ENCODE measurements at places on chromosomes 1 and 21.
A peak's percentile ranks its signal among the peaks of the same experiment; 100 is the strongest.

DNA sequence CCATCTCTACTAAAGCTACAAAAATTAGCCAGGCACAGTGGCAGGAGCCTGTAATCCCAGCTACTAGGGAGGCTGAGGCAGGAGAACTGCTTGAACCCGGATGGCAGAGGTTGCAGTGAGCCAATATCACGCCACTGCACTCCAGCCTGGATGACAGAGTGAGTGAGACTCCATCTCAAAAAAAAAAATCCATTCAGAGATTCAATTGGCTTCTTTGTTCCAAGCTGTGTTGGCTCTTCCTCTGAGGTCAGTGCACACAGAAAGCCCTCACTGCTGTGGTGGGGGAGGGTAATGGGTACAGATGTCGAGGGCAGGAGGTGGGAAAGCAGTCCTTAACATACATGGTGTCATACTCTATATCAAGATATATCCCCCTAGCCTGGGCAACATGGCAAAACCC lies 14.7 kb downstream of the TIE1 start:
- no peak for DNase-seq

DNA sequence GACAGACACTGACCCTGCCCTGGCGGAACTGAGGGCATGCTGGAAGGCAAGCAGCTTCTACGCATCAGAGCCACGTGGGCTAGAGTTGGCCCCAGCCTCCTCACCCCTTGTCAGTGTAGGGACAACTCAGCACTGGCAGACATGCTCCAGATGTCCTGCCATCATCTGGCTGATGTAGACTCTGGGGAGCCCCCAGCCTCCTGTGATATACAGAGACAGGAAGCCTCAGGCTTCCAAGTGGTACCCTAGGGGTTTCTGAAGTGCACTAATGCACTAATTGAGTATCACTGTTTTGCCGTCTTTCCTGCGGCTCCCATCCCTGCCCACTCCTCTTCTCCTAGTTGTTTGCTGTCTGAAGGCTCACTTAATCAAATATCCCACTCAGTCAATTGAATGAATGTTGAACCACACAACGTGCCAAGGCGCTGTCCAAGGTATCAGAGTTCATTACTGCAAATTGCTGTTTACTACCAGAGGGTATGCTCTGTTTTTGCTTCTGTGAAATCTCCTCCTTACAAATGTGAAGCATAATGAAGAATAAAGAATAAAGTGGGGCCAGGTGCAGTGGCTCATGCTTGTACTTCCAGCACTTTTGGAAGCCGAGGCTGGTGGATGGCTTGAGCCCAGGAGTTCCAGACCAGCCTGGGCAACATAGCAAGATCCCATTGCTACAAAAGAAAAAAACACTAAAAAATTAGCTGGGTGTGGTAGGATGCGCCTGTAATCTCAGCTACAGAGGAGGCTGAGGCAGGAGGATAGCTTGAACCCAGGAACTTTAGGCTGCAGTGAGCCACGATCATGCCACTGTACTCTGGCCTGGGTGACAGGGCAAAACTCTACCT lies 76.4 kb upstream of the ZBTB18 start:
- no peak for DNase-seq

GRCh38 chr1:221723018-221723847 lies 18.7 kb downstream of the DUSP10 start:
- no peak for DNase-seq

GRCh38 chr1:227541129-227541528 lies 22.2 kb upstream of the ZNF678 start:
- no peak for DNase-seq

GRCh38 chr1:221562542-221563475 lies 179.1 kb downstream of the DUSP10 start:
- no peak for DNase-seq

DNA sequence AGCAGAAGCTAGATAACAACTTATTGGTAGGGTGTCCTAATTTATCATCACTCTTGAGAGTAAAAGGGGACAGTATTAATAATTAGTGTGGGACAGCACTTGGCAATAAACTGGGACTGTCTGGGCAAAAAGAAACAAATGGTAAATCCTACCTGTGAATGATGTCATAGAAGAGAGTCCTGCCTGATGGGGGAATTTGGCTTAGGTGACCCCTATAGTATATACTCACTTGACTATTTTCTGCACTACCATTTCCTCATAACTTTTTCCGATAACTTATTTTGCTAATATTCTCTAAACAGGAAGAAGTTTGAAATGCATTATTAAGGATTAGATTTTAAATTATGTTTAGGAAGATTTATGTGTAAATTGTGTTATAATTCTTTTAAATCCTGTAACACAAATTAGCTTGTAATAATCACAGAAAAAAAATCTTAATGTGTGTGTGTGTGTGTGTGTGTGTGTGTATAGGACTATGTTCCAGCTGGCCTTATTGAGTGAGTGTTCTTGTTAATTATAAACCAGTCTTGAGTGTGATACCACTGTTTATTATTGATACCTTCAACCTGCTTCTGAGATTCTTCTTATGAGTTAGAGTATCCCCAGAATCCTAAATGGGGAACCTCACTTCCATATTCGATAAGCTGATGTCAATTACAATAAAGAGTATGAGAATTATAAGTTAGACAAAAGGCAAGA lies 144.2 kb upstream of the C1orf105 start:
- DNase-seq, result no peak

GRCh38 chr1:156435545-156436140 lies 64.9 kb downstream of the MEF2D start:
- peak; percentile 22 for DNase-seq

DNA sequence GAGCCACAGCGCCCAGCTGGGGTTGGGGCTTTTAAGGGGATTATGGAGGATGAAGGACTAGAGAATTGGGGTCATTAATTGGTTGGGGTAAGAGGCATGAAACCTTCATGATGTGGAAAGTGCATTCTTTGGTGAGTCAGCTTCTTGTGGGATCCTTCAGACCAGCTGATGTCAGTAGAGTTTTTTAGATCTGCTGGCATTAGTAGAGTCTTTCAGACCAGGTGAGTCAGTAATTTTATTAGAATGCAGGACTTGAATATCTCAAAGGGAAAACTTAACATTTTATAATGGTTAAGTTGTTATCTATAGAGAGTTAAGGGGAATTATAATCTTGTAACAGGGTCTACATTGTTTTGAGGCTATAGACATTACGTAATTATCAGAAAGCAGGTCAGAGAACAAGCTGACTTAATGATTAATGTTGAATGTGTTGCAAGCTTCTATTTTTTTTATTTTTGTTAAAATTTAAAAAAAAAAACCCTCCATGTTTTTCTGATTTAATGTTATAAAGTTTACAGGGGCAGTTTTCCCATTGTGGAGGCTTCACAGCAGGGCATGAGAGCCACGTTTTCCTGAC lies 160.9 kb upstream of the FMN2 start:
- DNase-seq, result no peak

DNA sequence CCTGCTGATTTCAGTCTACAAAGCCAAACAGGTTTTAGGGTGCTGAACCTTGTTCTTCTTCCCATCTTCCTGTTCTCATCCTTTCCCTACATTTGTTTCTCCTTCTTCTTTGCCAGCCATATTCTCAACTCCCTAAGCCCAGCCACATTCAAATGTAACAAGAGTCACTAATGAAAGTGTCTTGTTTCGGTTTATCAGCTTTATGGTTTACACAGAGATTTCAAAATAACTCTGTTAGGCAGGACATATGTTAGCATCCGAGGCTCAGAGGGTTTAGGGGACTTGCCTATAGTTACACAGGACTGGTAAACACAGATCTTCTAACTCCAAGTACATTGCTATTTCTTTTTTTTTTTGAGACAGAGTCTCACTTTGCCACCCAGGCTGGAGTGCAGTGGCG lies 61.3 kb downstream of the NDUFS5 start:
- no peak for DNase-seq

DNA sequence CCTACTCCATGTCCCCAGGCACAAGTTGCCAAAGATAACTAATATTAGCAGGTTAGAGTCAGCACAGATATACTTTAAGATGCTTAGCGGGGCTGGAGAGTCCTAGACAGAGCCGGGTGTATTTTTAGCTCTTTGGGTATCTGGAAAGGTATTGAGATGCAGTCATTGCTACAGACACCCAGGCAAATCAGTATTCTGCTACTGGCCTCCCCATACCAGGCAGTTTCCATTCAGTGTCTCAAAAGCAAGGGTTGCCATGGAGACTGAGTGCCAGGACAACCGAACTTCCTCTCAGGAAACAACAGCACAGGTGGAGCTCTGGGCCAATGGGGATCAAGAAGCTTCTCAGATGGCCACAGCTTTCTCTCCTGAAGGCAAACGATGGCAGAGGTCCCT lies 45.3 kb downstream of the KCNC4 start:
- no peak for DNase-seq

GRCh38 chr1:66809736-66810326 lies 8.8 kb upstream of the INSL5 start:
- DNase-seq, result no peak

GRCh38 chr1:33370301-33370700 lies 49.4 kb upstream of the A3GALT2 start:
- no peak for DNase-seq

DNA sequence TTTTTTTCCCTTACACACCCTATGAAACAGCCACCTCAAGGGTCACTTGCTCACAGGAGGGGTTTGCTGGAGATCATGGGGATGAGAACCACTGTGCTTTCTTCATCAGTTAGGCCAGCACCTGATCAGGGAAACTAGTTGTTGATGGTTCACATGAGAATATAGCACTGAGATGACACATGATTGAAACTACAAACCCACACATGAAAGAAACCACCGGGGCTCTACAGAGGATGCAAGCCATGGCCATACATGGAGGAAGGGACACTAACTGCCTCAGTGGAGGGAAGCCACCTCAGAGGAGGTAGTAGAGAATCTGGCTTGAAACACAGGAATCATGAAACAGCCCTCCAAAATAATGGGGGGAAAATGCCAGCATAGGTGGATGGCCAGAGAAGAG lies 63.2 kb downstream of the PRKAB2 start:
- DNase-seq, result no peak

- DNase-seq, result peak; percentile 32
Measured at GRCh38 chr1:58814251-58815068, 30.6 kb upstream of the JUN start.
